ENCODE measurements at places on chromosomes 16 and 17. TPM values are rescaled to one million over a fixed set of nuclear protein-coding genes. Genes with fewer than 3 reads are reported as not detected.

USP43 gene
- total RNA-seq, result 9.7 TPM

DNA sequence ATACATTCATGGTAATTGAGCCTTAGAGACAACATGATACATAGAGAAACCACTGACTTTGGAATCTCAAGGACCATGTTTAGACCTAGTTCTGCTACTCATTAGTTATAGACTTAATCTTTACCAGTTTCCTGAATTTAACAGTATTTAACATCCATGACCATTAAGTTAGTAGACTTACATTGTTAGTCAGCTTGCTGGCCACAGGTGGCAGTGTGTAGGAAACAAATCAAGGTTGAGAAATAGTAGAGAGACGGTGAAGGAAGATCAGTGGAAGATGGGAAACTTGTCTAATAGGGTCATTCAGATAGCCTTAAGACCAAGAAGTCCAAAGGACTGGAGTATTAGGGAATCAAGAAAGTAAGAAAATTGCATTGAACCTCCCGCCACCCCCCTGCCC, 31.0 kb downstream of the OMG start:
- no peak overlapping the region for H3K27ac ChIP-seq
- H3K4me1 ChIP-seq, result peaks cover 5% of the 10 kb centered on the region
- no peak overlapping the region for H3K4me3 ChIP-seq
- no peaks in the 10 kb centered on the region for H3K27me3 ChIP-seq
- peaks cover 29% of the 10 kb centered on the region for H3K36me3 ChIP-seq

TBX2 gene
- total RNA-seq, result 3.6 TPM

ITGB3 gene
- not detected for total RNA-seq

TLCD2 gene
- 2.9 TPM for total RNA-seq

DNA sequence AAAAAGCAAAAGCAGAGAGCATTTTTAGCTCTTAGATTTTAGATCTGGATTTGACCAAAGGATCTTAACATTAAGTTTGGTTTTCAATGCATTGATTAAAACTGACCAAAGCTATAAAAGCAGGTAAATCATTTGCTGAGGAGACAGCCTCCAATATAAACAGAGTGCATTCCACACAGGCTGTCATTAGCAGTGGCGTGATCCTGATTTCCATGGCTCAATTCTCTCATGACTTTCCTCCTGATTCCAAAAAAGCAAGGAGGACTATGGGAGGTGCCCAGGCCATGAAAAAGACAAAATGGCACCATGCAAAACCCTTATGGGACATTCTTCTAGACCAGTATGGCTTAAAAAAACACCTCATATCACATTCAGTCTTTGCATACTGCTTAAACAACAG, 53.5 kb downstream of the PARN start:
- peaks cover 45% of the 10 kb centered on the region for H3K36me3 ChIP-seq
- H3K4me1 ChIP-seq, result no peaks in the 10 kb centered on the region
- no peak for DNase-seq
- H3K27me3 ChIP-seq, result no peaks in the 10 kb centered on the region
- no peak overlapping the region for H3K27ac ChIP-seq

TBC1D3E gene
- total RNA-seq, result not detected

TPSAB1 gene
- not detected for total RNA-seq

- no peaks in the 10 kb centered on the region for H3K36me3 ChIP-seq
- no peak overlapping the region for H3K27ac ChIP-seq
- no peak overlapping the region for H3K4me3 ChIP-seq
- DNase-seq, result no peak
Observed at GRCh38 chr16:80084614-80085013, 456.2 kb upstream of the DYNLRB2 start.

GRCh38 chr17:205817-206216, 24.4 kb upstream of the DOC2B start:
- DNase-seq, result no peak
- peaks cover 5% of the 10 kb centered on the region for H3K27me3 ChIP-seq
- H3K4me1 ChIP-seq, result no peaks in the 10 kb centered on the region
- H3K4me3 ChIP-seq, result no peak overlapping the region
- H3K36me3 ChIP-seq, result peaks cover 12% of the 10 kb centered on the region
- H3K27ac ChIP-seq, result no peak overlapping the region

- H3K27ac ChIP-seq, result no peak overlapping the region
- H3K4me3 ChIP-seq, result no peak overlapping the region
- H3K36me3 ChIP-seq, result no peaks in the 10 kb centered on the region
- H3K27me3 ChIP-seq, result no peaks in the 10 kb centered on the region
- H3K4me1 ChIP-seq, result peaks cover 21% of the 10 kb centered on the region
Observed at GRCh38 chr17:76449126-76449525, 3.8 kb downstream of the UBE2O start.

MFAP4 gene
- total RNA-seq, result 2.5 TPM

EVPLL gene
- not detected for total RNA-seq

Measured in progenitor cell of endocrine pancreas (in vitro differentiated cells).